ENCODE measurements at places on chromosomes 4 and X.
A peak's percentile ranks its signal among the peaks of the same experiment; 100 is the strongest.

- no peak for ATAC-seq
Observed at GRCh38 chr4:139851639-139852038, 186.0 kb downstream of the MGST2 start.

DNA sequence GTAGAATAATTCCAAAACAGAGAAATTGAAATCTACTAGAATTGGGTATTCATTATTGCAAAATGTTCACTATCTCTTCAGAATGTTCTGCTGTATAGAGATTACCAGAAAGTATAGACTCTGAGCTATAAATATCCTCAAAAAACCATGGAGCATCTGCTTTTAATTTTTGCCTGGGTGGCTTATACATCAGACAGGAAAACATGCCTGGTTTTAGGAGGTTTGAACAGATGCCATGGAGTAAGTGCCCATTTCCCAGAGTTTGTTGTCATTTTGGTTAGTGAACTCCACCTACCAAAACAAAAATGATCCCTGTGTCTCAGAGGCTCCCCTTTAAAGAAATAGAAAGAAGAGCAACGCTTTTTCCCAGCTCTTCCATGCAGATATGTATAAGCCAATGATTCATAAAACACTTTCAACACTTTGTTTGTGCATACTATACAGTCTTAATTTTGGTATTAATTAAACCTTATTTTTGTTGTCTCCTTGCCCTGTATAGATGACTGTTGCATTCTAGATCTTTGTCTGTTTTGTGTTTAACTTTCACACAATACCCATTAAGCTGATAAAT, 68.7 kb downstream of the MEPE start:
- ATAC-seq, result peak; percentile 91

DNA sequence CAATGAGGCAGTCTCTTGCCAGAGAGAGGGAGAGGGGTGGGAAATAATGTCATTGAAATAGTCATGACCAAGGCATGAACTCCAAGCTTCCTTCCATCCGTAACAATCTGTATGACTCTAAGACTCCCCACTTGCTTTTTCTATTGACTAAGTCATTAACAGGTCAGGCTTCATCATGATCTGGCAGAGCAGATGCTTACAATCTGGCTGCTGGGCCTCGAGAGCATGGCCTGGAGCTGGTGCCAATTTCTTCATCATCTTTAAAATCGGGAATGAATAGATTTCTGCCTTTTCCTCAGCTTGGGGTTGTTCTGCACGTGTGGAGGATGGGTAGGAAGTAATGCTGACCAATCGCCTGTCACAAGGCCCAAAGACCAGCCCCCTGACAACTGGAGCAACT, 280.6 kb upstream of the CLNK start:
- no peak for ATAC-seq

DNA sequence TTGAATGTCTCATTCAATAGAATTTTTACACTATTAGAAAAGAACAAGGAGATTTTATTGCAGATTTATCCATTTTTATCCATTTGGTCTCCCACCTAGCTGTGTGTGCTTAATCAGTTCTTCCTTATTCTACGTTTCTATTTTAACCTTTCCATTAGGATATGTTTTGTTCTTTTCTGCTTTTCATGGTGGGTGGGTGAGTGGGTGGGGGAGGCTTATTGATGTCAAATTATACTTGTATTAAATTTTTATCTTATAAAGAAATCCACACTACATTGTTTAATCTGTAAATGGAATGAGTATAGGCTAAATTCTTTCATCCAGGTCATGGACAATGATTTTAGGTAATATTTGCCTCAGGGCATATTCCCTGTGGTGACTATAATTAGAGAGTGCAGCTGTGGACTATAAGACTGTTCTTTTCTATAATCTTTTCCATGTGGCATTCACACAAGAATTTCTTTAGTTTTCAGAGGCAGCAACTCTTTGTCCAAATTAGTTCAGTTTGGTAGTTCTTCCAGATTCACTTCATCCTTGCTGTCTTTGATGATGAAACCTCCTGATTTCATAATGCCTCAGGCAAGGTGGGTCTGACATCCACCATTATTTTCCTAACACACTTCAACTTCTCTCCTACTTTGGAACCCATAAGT, 2451.8 kb downstream of the PCDH7 start:
- no peak for ATAC-seq

DNA sequence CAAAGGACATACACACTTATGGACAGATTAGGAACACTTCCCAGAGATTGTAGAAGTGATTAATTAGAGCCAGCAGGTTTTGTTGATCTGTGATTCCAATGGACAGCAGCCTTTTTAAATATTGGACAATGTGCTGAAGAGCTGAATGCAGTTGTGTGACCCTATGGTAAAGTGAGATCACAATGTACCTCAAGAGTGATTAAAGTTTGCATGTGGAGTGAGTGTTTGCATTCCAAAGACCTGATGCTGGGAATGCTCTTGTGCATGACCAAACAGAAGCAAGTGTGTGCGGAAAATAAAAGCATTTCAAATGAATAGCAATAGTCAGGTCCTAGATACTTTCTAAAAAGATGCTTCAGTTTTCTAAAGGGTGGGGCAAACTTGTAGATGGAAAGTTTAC, 154.1 kb downstream of the BANK1 start:
- no peak for ATAC-seq

GRCh38 chrX:96379951-96380350, 304.7 kb upstream of the DIAPH2 start:
- ATAC-seq, result no peak

DNA sequence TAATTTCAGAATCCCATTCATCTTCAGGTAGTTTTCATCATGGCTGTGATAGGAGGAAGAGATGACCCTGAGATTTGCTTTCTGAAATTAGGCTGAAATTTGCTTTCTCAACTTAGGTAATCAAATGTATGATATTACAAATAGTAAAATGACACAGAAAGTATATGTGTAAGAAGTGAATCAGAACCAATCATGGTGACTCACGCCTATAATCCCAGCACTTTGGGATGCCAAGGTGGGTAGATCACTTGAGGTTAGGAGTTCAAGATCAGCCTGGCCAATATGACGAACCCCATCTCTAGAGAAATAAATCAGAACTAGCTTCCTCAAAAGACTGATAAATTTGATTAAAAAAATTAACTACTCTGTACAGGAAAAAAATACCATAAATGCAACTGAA, 555.4 kb downstream of the STPG2 start:
- no peak for ATAC-seq

- ATAC-seq, result peak; percentile 51
Observed at GRCh38 chr4:153122855-153123254, 81.4 kb upstream of the TRIM2 start.

DNA sequence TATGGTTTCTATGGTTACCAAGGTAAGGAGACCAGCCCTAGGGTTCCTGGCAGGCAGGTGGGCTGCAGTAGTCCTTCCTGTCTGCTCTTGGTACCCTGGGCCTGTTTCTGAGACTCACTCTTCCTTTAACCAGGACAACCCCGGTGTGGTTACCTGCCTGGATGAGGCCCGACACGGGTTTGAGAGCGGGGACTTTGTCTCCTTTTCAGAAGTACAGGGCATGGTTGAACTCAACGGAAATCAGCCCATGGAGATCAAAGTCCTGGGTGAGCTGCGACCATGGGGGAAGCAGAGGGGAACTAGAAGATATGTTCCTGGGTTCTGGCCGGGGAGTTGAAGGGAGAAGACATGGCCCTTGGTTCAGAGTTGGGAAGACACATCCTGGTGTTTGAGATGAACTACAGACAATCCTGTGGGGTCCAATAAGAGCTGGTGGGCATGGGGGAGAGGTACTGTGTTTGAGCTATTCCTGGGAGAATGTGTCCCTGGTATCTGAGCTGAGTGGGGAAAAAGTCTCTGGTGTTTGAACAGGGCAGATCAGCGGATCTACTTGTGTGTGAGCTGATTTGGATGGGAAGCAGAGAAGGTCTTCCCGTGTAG, 7.8 kb downstream of the UBA1 start:
- no peak for ATAC-seq

GRCh38 chr4:76256032-76256431, 4.5 kb downstream of the FAM47E start:
- ATAC-seq, result no peak

- ATAC-seq, result no peak
Observed at GRCh38 chr4:65651751-65652150, 18.5 kb downstream of the EPHA5 start.

GRCh38 chr4:124111411-124111810, 601.1 kb downstream of the ANKRD50 start:
- ATAC-seq, result no peak

DNA sequence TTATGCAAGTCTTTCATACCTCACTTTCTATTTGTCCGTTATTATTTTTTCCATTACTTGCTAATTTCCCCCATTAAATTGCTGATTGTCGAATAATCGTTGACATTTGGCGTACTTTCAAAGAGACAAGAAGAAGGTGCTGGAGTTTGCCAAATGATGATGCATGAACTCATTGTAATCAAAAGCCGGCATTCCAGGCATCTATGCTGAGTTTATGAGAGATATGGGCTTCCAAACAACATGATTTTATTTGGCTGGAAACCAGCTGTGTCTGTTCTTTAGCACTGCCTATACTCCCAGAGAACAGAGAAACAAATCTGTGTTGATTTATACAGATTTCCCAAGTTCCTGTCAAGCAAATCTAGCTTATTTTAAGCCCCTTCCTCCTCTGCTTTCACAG, 80.8 kb upstream of the RPS6KA3 start:
- no peak for ATAC-seq

DNA sequence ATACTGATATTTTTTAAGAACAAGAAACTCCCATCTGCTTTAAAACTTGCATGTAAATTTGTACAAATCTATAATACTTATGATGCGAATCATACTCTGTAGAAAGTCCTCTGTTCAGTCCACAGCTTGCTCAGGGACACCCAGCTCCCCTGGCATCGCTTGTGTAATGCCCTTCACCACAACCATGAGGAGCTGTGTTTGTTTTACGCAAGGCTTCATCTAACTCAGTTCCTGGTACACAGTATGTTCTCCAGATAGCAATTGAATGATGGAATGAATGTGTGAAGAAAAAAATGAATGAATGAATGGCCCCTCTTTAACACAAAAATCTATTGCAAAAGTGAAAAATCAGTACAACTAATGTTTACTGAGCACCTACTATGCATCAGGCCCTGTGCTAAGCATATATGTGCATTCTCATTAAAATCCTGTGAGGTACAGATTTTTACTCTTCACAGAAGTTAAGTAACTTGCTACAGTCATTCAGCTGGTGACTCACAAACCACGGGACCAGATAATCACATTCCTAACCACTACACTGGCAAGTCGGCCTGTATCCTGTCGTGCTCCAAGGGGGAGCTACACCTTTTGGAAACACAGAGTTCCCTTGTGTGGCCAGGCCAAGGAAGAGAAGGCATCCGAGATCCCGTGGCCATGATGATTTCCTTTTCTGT, 58.7 kb upstream of the KDR start:
- peak; percentile 97 for ATAC-seq

DNA sequence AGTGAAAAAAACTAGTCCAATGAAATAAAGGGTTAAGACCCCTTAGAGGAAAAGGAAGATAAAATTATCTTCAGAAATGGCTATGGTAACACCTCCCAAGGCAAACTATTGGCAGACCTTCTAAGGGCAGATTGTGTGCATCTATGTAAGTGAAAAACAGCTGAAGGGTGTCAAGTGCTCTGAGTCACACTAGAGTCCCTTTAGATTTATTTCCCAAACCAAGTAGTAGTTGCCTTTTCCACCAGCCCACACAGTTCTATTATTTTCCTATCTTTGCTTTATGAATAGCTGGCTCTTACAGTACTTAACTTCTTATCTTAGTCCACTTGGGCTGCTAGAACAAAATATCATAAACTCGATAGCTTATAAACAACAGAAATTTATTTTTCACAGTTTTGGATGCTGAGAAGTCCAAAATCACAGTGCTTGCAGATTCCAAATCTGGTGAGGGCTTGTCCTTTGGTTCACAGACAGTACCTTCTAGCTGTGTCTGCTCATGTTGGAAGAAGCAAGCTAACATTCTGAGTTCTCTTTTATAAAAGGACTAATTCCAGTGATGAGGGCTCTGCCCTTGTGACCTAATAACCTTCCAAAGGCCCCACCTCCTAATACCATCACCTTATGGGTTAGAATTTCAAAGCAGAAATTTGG, 143.6 kb downstream of the GRID2 start:
- no peak for ATAC-seq

DNA sequence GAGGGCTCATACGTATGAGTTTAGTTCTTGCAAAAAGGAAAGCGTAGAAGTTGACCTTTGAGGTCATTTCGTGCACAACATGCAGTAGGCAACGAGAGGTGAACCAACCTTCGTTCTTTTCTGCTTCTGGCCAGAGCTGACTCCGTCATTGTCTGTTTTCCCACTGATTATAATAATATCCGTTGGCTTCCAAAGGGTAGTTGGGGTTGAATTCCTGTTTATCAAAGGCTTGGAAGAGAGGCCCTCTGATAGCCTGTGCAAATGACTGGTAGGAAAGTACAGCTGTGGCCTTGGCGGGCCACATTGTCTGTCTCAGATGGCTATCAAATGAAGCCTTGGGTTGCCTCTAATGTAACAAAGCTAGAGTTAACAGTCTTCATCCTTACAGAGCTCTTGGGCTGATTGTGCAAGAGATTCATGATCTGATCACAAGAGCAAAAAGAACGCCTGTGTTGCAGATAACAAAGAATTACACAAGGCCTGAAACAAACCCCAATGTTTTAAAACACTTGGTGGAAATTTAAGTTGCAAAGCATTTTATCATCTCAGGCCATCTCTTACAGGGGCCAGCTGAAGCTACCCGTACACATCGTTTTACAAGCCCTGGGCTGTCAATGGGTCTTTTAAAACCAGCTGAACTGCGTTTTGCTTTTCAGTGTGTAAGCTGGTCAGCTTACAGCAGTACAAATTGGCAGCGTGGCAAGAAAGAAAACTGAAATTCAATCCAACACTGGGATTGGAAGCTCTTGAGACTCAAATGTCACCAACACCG, 46.1 kb upstream of the FAM9C start:
- ATAC-seq, result 0 out of 3 replicates have a peak, but pooled peaks have one; percentile 15

- ATAC-seq, result no peak
Observed at GRCh38 chrX:139967300-139967699, 2.0 kb upstream of the CXorf66 start.

DNA sequence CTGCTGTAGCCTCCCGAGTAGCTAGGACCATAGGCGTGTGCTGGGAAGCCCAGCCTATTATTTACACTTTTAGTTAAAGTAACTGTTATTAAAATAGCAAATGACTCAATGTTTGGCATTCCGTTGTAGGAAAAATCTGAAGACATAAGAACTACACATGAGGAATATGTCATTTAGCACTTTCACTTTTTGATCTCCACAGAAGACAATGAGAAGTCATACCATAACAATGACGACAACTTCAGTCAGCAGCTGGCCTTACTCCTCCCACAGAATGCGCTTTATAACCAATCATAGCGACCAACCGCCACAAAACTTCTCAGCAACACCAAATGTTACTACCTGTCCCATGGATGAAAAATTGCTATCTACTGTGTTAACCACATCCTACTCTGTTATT, 6.7 kb downstream of the GPR34 start:
- no peak for ATAC-seq
